ACHN (cell line): ENCODE measurements at places on chromosomes 5 and 9.
A peak's percentile ranks its signal among the peaks of the same experiment; 100 is the strongest.

GRCh38 chr9:115118879-115119218 lies 892 bp upstream of the TNC start:
- DNase-seq: peak; percentile 85

- no peak for DNase-seq
Measured at GRCh38 chr9:115085773-115086377, 32.1 kb downstream of the TNC start.

DNA sequence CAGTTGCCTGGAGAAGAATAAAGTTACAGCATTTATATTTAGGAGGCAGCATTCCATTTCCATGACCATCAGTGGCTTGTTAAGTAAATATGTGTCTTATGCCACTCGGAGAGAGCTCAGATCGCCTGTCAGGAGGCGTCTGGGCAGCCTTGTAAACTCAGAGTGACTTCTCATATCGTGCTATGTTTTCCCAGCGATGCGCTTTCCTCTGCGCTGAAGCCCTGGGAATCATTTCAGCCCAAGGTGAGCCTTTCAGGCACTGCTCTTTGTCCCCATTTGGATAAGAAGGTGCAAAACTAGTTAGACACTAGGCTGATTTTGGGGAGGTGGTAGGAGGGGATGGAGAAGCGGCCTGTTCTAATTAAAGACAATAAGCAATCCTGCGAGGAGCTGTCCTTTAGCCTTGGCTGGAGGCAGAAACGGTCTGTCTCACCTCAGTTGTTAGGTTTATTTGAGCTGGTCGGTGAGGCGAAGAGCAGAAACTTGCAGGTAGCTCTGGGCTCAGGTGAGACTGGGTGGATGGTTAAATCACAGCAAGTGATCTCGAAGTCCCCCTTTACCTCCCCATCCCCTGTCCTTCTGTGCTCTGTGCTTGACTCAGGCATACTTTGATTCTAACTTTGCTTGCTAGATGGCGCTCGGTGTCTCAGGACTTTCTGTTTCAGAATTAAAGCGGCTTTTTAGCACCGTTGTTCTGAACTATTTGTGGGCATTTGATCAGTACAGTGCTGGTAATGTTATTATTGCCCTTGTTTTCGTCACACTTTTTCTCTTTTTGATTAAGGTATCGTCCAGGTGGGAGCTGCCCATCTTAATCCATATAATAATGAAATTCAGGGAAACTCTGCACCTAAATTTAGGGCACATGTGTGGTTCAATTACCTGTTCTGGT lies 24.6 kb downstream of the NR2F1 start:
- peak; percentile 52 for DNase-seq

GRCh38 chr9:130084337-130084736 lies 30.6 kb downstream of the GPR107 start:
- DNase-seq: no peak

DNA sequence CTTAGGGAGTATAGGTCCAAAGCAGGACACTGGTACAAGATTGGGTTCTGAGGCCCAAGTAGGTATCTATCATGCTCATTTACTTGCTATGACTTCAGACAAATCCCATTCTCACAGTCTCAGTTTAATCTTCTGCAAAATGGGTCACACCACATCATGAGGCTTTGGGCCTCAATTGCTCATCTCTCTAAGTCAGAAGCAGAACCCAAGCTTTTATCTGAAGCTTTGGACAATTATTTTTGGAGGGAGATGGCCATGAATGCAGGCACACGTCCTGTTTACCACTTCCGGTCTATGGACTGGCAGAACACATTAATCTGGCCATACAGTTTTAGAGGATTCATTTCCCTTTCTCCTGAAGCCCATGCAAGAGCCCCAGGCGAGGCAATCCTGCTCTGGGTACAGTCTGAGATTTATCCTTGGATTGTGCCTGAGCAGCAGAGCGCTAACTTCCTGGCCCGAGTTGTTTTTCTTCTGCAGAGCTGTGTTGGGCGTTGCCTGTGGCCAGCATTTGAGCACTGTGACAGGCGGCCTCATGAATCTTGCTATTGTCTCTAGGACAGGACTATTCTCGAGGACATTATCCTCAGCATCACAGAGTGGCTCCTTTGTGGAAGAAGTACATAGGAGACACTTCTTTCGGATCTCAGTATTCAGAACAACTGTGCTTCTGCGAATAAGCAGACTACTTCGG lies 16.1 kb downstream of the SLC22A4 start:
- no peak for DNase-seq

- peak; percentile 67 for DNase-seq
Measured at GRCh38 chr9:113508111-113508749, 44.7 kb downstream of the RGS3 start.

- DNase-seq: no peak
Measured at GRCh38 chr9:14906644-14907359, 3.4 kb downstream of the FREM1 start.

GRCh38 chr5:38265546-38266179 lies 7.3 kb downstream of the EGFLAM start:
- DNase-seq: peak; percentile 49

DNA sequence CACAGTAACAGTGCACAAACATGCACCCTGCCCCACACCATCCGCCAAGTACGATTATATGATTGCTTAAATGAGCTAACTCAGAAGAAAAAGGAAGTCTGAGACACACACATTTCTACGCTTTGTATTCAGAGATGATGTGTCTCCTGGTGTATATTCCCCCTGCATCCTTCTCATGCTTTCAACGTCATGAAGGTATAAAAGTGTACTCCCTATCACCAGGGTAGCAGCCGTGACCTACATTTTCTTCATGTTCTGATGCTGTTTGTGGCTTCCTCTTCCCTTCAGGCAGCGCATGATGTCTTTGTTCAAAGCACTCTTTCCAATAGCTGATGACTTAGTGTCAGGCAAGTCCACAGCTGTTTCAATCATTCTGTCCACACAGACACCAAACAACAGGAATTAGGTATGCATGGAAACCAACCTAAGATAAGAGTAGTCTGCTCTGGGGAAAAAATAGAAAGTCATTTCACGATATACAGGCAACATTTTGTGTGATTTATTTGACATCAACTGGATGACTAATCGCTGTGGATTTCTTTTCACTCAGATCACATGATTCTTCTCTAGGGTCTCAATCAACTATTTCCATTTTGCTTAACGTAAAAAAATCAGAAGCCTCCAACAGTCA lies 269.4 kb upstream of the PTGER4 start:
- no peak for DNase-seq

DNA sequence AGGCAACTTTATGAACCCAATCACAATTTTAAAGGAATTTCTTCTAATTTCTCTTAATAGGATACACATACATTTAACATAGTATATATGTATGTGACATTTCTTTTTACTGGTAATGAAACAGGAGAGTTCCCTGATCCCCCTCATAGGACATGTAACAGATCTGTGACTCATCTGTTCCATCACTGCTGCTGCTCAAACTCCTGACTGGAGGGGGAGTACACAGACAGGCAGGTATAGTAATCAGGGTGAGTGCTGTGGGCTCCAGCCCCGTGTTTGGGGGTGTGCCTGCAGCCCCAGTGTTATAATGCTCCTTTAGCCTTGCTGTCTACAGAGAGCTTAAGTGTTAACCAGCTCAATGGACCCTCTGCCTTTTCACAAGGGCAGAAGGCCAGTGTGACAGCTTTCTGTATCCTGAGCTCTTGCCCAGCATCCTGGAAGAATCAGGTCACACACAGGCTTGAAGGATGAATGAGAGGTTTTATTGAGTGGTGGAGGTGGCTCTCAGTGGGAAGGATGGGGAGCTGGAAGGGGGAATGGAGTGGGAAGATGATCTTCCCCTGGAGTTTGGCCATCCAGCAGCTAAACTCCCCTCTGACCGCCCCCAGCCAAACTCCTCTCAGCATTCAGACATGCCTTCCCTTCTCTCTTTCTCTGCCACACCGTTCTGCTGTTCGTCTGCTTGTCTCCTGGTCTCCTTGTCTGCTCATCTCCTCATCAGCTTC lies 161.3 kb downstream of the ZNF608 start:
- DNase-seq: no peak
